Midbrain (tissue), 1 donor: ENCODE measurements at places on chromosomes 5 and 9.
A peak's percentile ranks its signal among the peaks of the same experiment; 100 is the strongest.

DNA sequence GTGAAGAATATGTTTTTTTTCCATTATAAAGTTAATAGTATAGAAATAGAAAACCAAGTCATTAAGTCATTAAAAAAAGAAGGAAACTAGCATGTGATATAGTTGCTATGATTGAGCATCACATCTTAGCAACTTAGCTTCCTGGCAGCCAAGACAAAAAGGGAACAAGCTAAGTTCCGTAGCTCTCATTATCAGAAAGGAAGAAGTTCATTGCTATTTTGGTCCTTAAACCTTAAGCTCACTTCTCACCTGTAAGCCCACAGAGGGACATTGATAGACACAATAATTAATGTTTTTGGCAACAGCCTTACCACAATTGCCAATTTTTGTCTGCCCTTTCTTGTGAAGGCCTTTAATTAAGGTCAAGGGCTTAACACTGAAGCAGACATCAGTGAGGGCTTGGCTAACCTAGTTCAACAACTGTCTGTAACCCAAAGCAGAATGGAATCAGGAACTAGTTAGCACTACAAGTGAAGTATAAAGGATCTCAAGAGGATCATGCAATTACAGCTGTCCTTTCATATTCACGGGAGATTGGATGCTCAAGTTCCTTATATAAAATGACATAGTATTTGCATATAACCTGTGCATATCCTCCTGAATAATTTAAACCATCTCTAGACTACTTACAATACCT is 24.0 kb upstream of the KLF4 start:
- DNase-seq, result no peak

DNA sequence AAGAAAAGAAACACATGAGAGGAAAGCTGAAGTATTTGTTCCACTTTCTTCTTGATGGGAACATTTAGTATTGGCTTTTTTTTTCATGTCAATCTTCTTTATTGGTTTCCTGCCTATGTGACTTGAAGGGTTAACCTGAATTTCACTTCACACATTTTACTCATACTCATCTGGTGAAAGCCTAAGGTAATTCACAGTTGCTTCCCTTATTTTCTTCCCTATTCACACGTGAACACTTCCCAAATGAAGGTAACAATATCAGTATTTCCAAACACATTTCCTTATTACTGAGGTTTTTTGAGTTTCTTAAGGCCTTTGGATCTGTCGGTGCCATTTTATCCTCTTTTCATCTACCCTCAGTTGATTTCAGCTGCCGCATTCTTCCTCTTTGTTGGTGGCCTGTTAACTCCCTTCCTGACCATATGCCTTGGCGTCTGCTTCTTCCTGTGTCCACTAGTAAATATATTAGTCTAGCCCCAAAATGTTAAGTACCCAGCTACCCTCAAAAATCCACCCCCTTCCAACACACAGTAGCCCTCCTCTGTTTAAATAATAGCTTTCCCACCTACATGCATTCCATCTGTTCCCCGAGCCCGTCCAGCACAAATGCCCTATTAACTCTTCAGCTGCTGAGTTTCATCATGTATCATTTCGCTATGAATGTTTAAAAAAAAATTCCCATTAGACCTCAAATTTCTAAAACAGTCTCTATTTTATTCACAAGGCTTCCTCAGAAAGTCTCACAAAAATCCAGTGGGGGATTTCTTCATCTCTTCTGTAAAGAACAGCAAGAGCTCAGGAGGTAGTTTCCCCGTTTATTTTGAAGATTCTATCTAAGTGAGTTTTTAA is 97.3 kb downstream of the USP20 start:
- peak; percentile 29 for DNase-seq

- DNase-seq, result no peak
Observed at GRCh38 chr5:73673161-73673591, 47.2 kb downstream of the ARHGEF28 start.

DNA sequence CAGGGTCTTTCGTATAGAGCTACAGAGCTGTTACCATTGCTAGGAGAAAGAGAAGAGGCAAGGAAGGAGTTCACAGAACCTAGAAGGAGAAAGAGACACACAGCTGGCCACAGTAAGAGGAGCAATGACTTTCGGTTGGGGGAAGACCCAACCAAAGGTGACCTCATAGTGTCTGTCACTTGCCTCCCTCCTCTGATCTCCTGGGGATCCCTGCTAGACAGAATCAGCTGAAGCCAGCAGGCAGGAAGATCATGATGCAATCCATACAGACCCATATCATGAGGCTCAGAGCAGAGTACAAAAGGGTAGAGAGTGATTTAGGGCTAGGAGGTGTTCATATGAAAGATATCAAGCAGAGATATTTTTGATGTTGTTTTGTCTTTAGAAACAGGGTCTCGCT is 26.0 kb upstream of the EPB41L4B start:
- no peak for DNase-seq

DNA sequence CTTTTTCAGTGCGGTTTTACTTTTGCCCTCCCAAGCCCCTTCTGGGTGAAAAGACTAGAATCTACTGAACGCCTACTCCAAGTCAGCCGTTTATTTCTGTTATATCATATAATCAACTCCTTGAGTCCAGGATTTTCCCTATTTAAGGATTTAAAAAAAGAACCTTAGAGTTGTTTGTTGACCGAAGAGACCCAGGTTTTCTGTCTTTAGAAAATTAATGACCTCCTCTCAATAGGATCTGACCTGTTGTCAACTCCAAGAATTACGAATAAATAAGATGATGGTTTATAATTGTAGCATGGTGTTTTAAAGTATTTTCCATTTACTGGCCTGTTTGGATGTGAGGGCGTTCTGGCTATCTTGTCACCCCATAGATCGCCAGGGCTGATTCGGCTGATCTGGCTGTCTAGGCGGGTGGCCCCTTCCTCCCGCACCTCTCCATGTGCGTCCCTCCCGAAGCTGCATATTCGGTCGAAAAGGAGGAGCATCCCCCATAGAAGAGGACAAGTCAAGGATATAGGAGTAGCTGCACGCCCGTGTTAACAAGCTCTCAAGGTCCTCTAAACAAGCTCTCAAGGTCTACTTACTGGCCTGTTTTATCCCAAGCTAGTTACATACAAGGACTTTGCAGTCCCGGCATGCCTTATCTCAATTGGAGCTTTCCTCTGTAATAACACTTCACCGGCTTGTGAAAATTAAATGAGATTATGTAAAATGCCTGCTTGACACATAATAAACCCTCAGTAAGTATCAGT is 1.1 kb upstream of the UBAP2 start:
- no peak for DNase-seq

DNA sequence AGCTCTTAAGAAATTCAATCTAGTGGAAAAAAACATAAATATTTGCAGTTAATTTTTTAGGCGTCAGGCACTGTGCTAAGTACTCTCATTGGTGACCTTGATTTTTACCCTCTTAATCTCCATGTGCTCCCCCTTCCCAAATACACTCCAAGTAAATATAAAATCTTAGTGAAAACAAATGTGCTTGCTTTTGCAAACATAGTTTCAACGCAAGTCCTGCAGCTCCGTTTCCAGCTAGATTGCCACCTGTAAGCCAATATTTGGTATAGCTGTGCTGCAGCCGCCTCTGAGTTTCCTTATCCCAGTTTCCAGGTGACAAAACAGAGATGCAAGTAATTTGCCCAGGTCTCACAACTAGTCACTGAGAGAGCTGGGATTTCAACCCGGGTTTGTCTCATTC is 1.9 kb upstream of the MTMR12 start:
- no peak for DNase-seq

DNA sequence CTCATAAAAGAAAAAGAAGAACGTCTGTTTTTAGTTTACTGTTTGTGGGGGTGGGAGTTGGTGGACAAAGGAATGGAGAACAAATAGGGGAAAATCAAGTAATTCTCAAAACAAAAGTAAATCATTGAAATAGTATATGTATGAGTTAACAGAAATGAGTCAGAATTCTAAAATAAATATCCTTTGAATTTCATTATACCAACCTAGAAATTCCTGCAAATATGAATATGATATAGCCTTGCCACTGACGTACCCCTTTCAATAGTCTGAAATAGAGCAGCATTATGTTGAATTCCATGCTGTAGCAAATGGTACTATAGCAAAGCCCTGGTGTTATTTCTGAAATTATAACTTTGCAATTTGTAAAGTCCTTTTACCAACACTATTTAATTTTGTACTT is 29.6 kb upstream of the DTWD2 start:
- no peak for DNase-seq

DNA sequence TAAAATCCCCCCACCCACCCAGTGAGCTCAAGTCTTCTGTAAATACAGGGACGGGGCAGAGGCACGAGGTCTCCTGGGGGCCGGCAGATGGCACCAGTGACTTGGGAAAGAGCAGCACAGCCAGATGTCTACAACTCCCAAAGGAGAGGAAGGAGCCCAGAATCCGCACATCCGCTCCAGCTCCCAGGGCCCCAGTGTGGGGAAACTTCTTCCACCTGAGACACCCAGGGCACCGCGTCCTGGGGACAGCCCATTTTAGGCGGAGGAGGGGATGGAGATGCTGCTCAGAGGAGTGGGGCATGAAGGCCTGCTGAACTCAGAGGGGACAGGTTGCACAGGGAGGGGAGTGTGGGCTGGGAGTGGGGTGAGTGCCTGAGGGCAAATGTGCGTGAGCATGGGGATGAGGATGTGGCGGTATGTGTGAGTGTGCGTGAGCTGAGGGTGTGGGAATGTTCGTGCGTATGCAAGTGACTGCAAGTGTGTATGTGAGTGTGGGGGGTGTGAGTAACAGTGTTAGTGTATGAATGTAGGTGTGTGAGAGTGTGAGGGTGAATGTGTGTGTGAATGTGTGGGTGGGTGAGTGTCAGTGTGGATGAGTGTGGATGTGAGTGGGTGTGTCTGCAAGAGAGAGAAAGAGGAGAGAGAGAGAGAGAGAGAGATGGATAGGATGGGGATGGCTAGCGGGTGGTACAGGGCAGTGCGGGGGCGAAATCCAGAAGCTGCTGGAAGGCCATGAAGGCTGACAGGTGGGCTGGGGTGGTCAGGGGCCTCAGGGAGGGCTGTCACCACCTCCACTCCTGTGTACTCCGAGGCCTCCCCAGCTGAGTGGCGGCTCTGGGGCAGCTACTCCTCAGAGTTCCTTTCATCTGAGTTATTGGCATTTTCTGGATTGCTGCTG is 63.5 kb downstream of the DUSP1 start:
- DNase-seq, result peak; percentile 33

DNA sequence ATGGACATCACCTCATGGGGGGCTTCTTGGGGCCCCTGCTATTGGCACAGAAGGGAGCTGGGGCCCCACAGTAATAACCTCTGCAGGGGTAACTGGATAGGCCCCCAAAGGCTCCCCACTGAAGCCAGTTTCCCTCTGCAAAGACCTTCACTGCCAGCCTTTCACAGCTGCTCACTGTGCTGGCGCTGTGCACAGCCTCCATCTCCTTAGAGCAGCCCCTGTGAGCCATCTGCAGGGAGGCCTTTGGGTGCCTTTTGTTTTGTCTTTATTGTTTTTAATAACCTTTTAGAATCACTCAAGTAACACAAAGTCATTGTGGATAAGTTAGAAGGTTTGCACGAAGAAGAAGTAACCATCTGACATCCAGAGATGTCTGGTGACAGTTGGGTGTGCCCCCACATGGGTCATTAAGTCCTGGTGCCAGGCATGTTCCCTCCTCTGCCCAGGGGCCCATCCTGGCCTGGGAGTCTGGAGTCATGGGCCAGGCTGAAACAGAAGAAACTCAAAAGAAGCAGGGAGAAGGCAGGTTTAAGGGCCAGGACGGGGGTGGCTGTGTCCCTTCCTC is 42.7 kb downstream of the NCS1 start:
- DNase-seq, result no peak

- DNase-seq, result peak; percentile 75
Observed at GRCh38 chr9:124520206-124520596, 13.0 kb upstream of the NR5A1 start.

DNA sequence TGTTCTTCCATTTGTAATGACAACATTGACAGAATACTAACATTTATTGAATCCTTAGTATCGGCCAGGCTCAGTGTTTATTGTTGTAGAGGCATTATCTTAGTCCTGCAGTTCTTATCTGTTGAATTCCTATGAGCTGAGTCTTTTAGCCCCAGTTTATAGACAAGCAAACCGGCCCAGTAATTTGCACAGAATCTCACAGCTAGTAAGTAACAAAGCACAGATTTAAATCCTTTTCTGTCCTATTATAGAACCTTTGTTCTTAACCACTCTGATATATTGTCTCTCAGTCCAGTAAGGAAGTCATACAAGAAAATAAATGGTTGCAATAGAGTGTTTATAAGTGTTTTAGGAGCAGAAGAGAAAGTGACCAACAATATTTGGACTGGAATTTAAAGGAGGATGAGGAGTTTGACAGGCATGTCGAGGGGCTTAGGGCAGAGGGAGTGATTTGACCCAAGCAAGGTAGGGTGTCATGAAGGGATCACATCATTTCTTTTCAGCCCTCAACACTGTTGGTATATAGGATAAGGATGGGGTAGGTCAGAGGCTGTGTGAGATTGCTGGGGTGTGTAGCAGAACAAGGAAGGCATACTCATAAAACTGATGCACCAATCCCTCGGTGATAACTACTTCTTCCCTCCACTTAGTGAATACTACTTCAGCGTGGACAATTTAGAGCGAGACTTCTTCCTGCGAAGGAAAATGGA is 39.5 kb downstream of the LARP1 start:
- no peak for DNase-seq

DNA sequence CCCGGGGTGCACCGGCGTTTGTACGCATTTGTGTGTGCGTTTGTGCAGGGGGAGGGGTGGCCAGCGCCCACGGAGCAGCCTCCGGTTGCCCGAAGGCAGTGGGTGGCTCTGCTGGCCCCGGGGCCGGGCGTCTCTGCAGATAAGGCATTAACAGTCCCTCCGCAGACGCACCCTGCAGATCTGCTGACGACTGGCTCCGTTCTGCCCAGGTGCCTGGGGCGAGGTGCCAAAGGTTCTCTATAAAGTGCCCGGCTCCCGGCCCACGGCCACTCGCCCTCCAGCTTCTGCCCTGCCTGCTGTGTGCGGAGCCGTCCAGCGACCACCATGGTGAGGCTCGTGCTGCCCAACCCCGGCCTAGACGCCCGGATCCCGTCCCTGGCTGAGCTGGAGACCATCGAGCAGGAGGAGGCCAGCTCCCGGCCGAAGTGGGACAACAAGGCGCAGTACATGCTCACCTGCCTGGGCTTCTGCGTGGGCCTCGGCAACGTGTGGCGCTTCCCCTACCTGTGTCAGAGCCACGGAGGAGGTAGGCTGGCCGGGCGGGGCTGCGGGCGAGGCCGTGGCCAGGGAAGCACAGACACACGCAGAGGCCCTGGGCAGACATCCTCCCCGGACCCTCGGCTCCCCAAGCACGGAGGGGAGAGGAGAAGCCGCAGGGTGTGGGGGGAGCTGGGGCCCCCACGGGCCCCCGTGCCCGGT is at the start of gene SLC6A19:
Gene SLC6A19, plus strand, starts transcription at position 269 of the 699 bp plus-strand sequence. Its CDS starts 56 bp downstream, at position 325.
- DNase-seq, result no peak

GRCh38 chr5:160312960-160313727 is 780 bp upstream of the CCNJL start:
- DNase-seq, result no peak
